ENCODE measurements at places on chromosomes 1 and 21.

DNA sequence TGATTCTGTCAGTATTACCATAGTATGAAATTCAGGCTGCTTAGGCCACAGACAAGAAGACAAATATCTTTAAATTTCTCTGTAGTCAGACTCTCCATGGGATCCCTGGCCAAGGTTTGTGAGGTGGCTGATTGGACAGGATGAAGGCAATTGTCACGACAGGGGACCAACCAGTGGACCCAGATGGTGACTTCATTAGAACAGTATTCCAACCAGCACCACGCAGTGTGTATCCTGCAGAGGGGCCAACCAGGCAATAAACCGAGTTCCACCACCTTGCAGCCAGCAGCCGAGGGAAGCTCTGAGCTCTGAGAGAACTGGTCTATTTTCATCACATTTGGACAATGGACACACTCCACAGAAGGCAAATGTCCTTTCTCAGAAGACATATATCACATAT, 16.1 kb downstream of the DSCAM start:
- DNase-seq = no peak

- DNase-seq = no peak
Measured at GRCh38 chr1:30818568-30819243, 61.1 kb upstream of the LAPTM5 start.

GRCh38 chr21:29316029-29316742, 17.5 kb downstream of the BACH1 start:
- no peak for DNase-seq

GRCh38 chr1:6918186-6918924, 133.1 kb downstream of the CAMTA1 start:
- DNase-seq = peak; percentile 6

- DNase-seq = no peak
Measured at GRCh38 chr21:26847921-26848320, 2.7 kb upstream of the ADAMTS1 start.

DNA sequence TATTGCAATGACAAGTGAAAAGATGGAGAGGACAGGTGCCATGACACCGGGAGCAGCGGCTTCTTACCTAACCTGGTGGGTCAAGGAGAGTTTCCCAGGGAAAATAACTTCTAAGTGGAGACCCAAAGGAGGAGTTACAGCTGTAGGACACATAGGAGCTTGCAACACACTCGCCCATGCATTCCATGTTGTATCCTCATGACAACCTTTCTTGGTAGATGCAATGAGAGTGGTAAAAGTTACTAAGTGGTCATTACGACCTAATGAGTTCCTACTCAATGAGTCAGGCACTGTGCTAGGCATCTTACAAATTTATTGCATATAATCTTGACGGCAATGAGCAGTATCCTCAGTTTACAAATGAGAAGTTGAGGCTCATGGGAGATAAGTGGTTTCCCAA, 119.5 kb upstream of the HOOK1 start:
- DNase-seq = no peak

- DNase-seq = no peak
Measured at GRCh38 chr1:155970531-155971167, 7.7 kb downstream of the ARHGEF2 start.

Measured in epithelial cell of prostate (primary cell).